Stimulated activated CD8-positive, alpha-beta memory T cell treated with anti-CD3 and anti-CD28 coated beads, Interleukin-15, amount 100 ng/mL, for 48 hours (primary cell): ENCODE measurements at places on chromosomes 5 and 9.

DNA sequence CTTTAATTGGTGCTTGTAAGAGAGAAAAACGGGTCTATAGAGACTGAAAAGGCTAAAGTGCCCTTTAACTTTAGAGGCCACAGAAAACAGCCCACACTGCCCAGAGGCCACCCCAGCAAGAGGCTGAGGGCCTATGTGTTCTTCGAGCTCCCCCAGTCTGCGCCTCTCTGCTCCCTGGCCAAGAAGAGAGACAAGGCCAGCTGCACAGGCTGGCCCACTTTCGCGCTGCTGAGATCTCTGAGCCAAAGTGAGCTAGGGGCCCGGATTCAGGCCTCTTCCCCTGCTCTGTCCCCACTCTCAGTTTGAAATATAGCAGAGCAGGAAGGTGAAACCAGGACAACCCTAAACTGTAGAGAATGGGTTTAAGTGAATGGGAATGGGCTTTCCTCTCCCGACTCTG, 132.0 kb upstream of the TRIM32 start:
- DNase-seq, result no peak

GRCh38 chr9:108553111-108553635, 302.6 kb downstream of the ACTL7B start:
- no peak for DNase-seq

GRCh38 chr9:12826924-12827565, 52.2 kb downstream of the LURAP1L start:
- DNase-seq, result no peak

DNA sequence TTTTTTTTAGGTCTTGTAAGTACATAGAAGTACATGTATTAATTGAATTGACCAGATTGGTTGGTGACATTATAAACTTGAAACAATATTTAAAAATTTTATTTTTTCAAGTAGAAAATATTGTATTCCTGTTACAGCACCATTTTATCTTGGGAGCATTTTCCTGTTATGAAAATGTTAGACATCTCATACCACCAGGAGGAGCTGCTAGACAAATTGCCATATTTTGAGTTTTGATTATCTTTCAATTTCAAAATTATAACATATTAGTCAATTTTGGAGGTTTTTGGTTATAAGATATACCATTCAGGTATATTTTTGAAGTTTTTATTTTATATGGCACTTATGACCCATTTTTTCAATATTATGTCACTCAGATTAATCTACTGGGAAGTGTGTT, 84.4 kb downstream of the CNTLN start:
- DNase-seq, result no peak

DNA sequence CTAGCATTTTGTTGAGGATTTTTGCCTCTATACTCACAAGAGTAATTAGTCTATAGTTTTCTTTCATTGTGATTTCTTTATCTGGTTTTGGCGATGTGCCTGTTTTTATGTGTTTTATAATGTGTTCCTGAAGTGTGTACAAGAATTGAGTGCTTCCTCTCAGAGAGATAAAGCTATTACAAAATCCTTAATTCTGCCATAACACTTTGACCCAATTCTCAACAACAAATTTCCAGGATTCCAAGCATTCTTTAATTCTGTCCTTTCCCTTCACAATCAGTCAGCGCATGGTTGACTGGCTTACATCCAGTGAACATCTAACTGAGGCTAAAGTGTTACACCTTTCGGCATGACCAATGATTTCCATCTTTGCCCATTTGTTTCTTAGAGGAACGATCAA, 282.9 kb upstream of the MVB12B start:
- DNase-seq, result no peak

DNA sequence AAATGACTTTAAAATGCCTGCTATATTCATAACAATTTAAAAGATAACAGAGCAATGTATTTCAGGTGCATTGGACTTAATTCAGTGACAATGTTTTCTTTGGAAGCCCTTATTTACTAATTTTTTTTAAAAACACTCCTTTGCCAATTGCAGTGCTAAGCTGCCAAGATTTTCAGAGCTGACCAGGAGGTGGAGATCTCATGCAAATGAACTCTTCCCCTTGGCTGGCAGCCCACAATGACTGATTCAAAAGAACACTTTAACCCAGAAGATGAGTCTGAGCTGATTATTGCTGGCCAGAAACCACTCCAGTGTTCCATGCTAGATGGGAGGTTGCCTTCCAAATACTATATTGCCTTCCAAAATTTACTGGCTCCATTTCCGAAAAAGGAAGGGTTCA, 128.3 kb upstream of the CCNH start:
- DNase-seq, result no peak

- DNase-seq, result no peak
These were observed 308.5 kb downstream of the ADGRV1 start for GRCh38 chr5:90866915-90867731.

GRCh38 chr5:111585291-111585690, 73.0 kb upstream of the STARD4 start:
- DNase-seq, result no peak

DNA sequence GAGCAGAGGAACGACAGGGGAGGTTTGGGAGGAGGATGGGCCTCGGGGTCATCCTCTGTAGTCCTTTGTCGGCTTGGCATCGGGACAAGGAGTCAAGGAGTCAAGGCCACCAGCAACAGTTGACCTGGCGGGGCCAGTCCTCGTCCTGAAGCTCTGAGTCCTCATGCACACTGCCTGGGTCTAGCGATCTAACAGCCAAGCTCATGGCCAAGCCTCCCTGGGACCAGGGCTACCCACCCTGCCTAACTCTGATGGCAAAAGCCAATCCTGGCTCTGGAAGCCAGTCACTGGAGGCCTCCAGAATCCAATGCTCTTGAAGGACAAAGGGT, 49.8 kb downstream of the CAMK2A start:
- no peak for DNase-seq

DNA sequence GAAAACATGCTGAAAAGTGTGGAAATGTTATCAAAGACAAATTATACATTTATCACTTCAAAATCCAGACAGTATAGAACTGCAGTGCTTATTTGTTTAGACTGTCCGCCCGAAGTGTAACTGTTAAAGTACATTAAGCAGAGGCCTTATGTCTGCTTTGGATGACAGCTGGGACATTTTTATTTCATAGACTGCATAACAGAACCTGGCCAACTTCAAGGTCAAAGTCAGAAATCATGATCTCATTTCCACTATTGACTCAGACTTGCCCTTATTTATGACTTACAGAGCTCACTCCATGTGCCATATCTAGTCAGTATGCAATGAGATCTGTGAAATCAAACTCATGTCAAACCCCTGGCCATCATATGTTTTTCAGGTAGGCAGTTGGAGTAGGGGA, 87.7 kb downstream of the RAB3C start:
- DNase-seq, result no peak

- no peak for DNase-seq
These were observed 41.9 kb downstream of the GOLM1 start for GRCh38 chr9:86057491-86057890.

DNA sequence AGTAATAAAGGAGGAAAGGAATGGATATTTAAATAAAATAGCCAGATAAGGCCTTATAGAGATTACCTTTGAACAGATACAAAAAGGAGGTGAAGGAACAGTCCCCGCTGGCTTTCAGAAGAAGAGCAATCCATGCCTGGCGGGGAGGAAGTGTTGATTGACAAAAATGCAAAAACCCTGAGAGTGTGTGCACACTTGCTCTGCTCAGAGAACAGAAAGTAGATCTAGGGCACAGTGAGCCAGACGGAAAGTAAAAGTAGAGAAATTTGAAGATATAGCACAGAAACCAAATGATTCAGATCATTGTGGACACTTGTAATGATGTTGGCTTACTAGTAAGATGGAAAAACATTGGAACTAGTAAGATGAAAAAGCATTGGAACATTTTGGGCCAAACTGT, 720.6 kb downstream of the PTPRD start:
- no peak for DNase-seq

DNA sequence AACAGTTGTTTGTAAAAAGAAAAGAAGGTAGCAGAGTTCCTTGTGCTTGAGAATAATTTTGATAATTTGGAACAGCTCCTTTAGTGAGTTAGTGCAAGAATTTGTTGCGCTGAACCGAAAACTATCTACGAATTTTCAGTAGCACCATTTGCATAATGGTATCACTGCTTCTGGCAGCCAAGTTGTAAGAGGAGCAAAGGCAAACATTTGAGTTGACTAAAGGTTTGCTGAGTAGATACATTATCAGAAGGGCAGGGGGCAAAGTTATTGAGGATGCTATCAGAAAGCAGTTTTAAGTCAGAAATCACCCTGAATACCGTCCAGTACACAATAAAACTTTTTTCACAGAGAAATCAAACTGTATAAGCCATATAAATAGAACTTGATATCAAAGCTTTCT, 181.5 kb upstream of the MOCS2 start:
- DNase-seq, result no peak

DNA sequence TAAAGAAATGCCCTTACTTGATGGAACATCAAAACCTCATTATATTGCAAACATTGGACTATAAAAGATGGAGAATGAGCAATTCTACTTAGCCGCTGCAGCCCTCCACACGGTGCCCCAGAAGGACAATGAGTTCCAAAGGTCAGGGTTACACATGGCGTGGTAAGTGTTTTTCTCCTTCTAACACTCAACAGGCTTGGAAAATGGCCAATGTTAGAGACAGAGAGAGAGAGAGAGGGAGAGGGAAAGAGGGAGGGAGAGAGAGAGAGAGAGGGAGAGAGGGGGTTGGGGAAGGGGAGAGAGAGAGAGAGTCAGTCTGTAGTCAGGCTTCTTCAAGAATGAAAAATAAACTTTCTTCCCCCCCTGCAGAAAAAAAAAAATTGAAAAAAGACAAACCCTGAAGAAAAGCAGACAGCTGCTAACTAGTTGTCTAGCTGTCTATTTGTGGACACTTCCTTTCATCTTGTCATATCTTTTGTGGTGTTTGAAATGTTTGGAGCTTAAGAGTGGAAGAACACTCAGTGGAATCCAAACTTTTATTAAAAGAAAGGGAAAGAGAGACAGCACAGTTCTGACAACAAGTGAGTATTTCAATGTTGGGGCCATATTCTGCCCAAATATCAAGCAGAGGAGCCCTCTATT, 324.8 kb downstream of the TMEM38B start:
- no peak for DNase-seq

GRCh38 chr5:143886096-143886495, 74.1 kb downstream of the HMHB1 start:
- DNase-seq, result no peak

- peak; percentile 17 for DNase-seq
These were observed 54.7 kb upstream of the ZFR start for GRCh38 chr5:32499261-32499660.

- no peak for DNase-seq
These were observed 36.0 kb upstream of the PITX1 start for GRCh38 chr5:135069895-135070657.

GRCh38 chr9:137252555-137253506, 1.7 kb downstream of the STPG3 start:
- DNase-seq, result no peak

- DNase-seq, result no peak
These were observed 37.2 kb downstream of the SAR1B start for GRCh38 chr5:134595458-134595838.

DNA sequence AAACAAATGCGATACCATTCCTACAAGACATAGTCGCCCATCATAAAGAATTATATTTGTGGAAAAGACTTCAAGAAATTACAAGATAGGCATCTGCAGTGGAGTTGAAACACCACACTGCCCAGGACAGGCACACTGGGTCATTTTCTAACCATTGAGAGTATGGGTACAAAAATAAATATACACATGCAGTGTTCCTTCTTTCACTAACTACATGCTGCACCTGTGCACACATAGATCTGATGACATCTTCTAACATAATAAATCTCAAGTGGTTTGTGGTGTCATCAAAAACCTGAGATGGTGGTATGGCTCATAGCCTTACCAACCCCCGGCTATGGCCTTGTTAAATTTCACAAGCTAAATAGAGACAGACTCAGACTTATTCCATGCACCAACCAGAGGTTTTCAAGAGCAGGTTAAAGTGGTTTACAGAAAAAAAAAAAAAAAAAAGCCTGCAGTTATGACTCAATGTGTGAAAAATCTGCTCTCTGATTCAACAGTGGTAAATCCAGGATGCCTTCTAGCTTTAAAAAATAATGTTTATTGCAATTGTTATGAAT, 12.4 kb upstream of the NFIB start:
- DNase-seq, result no peak

- no peak for DNase-seq
These were observed 385.3 kb upstream of the WWC1 start for GRCh38 chr5:167905919-167906853.
